Myocyte (in vitro differentiated cells): ENCODE measurements at places on chromosomes 16 and 17.

- DNase-seq, result no peak
These were observed 22.8 kb downstream of the GLG1 start for GRCh38 chr16:74583926-74584666.

DNA sequence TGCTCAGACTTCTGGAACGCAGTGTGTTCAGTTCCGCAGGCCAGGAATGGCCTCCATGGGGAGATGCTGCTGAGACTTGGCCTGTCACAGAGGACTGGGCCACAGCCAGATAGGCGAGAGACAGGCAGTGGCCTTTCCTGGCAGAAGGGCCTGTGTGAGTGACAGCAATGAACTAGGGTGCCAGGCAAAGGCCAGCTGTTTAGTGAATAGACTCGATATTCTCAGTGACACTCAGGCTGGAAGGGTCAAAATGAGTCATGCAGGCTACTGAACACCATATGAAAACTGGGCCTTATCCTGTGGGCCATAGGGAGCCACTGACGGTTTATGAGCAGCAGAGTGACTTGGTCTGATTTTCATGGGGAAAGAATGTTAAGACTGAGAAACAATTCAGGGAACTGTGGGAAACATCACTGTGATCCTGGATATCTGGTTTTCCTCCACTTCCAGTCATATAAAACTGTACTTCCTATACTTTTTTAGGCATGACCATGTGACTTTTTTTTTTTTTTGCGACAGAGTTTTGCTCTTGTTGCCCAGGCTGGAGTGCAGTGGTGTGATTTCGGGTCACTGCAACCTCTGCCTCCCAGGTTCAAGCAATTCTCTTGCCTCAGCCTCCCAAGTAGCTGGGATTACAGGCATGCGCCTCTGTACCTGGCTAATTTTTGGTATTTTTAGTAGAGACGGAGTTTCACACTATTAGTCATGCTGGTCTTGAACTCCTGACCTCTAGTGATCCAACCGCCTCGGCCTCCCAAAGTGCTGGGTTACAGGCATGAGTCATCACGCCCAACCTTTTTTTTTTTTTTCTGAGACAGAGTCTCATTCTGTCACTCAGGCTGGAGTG is 5.2 kb upstream of the NUBP1 start:
- DNase-seq, result peak; percentile 79

DNA sequence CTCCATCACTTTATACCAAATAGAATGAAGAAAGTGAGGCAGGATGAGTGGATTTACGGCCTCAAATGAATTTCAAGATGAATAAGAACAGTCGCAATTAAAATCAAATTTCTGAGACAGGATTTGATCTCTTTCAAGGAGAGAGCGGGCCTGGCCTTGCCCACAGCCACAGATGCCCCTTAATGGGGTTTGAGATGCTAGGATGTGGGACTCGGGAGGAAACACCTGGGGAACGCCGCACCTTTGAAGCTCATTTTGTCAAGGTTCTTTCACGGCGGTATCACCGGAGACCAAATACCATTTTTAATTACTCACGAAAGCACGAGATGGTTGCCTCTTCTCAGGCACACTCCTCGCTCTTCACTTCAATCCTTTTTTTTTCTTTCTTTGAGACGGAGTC is 178.1 kb upstream of the SDK2 start:
- no peak for DNase-seq

- no peak for DNase-seq
These were observed 22.9 kb downstream of the ADORA2B start for GRCh38 chr17:15967706-15968399.

DNA sequence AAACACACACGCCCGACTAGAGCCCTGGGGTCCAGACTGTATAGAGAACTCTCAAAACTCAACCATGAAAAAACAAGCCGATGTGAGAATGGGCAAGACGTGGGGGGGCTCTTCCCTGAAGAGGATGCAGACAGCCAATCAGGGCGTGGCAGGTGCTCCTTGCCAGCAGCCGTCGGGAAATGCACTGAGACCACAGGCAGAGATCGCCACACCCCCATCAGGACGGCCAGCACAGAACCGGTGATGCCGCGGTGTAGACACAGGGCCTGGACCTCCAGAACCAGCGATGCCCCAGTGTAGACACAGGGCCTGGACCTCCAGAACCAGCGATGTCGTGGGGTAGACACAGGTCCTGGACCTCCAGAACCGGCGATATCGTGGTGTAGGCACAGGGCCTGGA is 169.2 kb downstream of the LAT start:
- no peak for DNase-seq

GRCh38 chr16:29984764-29985147 is 10.7 kb downstream of the HIRIP3 start:
- no peak for DNase-seq

GRCh38 chr17:55285340-55286301 is 20.9 kb downstream of the HLF start:
- DNase-seq, result peak; percentile 63

- no peak for DNase-seq
These were observed 127.6 kb downstream of the KIF2B start for GRCh38 chr17:53950207-53950857.

GRCh38 chr17:41082626-41083025 is 1.3 kb upstream of the KRTAP4-7 start:
- DNase-seq, result no peak

DNA sequence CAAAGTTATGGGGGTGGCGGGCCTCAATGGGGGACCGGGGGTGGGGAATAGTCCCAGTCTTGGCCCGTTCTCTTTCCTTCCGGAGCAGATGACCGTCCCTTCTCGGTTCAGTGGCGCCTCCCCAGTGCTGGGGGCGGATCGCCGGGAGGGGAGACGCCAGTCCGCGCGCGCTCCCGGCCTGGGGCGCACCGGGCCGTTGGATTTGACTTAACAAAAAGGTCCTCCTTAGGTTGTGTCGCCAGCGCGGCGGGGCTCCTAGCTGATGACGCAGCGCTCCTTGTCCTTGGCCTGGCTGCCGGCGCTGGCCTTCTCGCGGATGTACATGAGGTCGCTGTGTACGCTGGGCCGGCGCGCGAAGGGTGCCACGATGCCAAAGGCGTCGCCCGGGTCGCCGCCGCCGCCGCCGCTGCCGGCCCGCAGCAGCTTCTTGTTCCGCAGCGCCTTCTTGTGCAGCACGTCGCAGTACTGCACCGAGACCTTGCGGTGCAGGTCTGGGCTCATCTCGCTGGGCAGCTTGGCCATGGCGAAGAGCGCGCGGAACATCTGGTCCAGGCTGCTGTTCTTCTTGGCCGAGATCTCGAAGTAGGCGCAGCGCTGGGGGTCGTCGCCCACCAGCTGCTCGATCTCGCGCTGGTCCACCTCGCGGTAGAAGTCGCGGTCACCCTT is 1.2 kb downstream of the RASD1 start:
- DNase-seq, result no peak

DNA sequence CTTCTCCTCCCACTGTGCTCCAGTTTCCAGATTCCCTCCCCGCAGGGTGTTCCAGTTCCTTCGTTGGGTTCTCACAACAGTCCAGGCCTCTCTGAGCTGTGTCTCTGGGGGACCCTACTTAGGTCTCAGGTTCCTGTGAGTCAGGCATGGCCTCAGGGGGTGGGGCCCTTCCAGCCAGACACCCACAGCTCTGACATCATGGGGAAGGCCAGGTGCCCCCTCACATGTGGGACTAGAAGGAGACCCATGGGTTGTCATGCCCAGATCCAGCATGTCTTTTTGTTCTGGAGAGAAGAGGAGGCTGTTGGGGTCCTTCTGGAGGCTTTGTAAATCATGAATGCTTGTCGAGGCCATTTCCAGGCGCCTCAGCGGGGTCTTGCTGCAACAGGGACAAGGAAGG is 32.0 kb upstream of the NDRG4 start:
- no peak for DNase-seq

DNA sequence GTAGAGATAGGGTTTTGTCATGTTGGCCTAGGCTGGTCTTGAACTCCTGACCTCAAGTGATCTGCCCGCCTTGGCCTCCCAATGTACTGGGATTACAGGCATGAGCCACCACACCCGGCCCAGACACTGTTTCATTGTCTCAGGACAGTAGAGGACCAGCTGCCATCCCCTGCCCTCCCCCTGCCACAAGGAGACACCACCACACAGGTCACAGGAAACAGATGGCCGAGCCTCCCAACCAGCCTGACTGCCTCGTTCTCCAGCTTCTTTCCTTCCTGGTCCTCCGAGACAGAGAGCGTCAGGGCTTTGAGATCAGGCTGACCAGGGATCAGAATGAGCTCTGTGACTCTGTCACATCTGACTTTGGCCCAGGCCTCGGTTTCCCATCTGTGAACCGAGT is 20.8 kb upstream of the RNPS1 start:
- DNase-seq, result no peak

DNA sequence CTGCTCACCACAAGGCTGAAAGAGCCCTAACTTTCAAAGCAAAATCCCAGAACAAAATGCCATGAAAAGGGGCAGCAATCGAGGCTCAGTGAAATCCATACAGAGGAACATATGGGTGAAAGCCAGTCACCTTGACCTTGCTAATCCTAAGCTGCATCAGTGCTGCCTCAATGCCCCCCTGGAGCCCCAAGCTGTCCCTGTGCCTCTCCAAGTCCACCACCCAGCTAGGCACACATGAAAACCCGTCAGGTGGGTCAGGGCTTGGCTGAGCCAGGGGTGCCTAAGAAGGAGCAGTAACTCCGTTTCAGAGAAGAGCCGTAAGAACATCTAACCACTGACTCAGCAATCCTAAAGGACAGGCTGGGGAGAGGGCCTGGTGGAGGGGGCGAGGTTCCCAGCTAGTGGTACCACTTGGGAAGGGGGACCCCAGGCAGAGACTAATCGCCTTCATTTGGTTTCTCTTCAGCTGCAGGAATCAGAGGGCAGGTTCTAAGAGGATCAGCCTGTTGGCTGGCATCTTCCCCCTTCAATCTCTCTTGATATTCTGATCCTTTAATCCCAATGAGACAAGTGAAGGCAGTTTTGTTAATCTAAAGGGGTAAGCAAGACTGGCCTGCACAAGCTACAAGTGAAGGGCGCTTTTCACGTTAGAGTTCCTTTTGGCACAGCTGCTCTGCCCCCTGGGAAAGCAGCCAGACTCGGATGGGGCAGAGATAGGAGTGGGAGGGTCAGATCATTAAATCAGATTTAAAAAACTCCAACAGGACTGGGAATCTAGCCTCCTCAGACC is 7.6 kb downstream of the PITPNA start:
- peak; percentile 30 for DNase-seq

DNA sequence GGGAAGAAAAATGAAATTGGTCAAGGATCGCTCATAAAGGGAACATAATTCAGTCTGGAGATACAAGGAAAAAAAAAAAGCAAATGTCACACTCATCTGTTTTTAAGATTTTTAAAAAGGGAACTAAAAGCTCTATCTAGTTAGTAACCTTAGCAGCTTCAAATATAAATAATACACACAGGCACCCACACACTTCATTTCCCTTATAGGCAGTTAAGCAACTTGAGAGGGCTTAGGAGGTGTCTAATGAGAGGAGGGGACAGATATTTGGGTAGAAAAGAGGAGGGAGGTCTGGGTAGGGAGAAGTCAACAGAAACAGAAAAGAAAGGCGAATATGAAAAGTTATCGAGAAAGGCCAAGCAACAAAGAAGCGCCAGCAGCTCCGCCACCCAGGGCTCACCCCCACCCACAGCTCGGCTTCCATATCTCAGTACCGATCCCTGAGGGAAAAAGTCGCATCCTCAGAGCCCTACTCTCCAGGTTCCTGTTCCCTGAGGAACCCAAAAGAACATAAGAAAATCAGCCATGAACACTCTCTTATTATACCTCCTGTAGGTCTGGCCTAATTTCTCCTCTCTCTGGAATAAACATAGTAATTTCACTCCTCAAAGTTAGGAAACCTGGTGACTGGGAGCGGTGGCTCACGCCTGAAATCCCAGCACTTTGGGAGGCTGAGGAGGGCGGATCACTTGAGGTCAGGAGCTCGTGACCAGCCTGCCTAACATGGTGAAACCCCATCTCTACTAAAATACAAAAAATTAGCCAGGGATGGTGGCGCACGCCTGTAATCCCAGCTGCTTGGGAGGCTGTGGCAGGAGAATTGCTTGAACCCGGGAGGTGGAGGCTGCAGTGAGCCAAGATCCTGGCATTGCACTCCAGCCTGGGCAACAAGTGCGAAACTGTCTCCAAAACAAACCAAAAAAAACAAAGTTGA is 69.6 kb upstream of the RCVRN start:
- no peak for DNase-seq

DNA sequence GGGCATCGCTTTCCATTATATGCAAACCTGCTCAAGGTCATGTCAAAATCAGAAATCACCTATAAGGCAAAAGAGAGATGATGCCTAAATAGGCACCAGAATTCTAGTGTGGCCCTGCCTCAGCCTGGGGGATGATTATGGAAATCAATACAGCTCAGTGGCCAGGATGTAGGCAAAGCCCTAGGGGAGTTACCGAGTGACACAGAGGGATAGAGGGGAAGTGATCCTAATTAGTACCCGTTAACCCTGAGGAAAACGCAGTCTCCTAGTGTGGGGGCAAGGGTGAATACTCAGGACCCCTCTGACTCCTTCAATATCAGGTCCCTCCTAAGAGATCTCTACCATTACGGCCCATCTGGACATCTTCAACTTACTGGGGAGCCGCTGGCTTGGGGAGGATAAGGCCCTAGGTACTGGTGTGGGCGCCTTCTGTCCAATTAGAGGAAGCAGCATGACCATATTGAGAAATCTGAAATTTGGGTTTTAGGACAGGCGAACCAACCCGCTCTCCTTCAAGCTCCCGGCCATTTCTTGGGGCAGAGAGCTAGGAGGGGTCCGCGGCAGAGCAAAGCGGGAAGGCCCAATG is 725 bp downstream of the NT5C3B start:
- no peak for DNase-seq

DNA sequence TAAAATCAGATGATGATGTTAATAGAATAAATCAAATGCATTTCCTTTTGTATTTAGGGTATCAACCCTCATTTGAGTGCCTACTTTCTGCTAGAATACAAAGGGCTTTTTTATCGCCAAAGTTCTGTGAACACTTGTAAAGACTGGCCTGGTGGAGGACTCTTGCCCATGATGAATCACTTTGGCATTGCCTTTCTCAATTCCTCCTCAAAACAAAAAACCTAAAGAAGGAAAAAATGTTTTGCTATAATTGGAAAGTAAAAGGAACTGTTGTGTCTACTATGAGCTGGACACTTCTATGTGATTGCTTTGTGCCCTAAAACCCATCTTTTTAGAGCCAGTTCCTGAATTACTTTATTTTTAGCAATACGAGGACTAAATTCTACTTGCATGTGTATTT is 13.0 kb upstream of the DHRS11 start:
- DNase-seq, result no peak
